Neuronal stem cell (in vitro differentiated cells): ENCODE measurements at places on chromosomes 1 and 21.

GRCh38 chr21:40531431-40532110 is 315.4 kb downstream of the DSCAM start:
- no peak for DNase-seq

DNA sequence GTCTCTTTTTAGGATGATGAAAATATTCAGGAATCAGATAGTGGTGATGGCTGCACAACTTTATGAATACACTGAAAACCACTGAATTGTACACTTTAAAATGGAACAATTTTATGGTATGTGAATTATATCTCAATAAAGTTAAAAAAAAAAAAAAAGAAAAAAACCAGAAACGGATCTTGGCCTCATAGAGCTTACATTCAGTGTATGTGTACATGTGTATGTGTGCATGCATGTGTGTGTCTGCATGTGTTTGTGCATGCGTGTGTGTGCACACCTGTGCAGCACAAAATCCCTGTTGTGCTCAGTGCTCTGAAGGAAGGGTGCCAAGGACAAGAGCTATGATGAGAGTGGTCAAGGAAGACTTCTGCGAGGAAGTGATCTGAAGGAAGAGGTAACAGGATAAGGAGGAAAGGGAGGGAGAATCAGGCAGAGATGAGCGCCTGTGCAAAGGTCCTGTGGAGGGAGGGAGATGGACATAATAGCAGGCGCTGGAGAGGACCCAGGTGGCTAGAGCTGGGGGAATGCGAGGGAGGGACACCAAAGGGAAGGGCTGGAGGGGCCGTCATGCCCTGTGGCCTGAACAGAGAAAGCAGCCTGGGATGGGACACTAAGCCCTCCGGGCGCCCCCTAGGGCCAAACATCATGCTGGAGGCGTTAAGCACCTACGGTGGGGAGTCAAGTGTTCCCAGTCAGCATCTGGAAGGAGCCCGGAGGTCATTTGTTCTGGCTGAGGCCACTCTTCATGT is 25.2 kb downstream of the NKAIN1 start:
- DNase-seq, result no peak

- DNase-seq, result no peak
Observed at GRCh38 chr1:85417017-85417416, 47.9 kb downstream of the DDAH1 start.

DNA sequence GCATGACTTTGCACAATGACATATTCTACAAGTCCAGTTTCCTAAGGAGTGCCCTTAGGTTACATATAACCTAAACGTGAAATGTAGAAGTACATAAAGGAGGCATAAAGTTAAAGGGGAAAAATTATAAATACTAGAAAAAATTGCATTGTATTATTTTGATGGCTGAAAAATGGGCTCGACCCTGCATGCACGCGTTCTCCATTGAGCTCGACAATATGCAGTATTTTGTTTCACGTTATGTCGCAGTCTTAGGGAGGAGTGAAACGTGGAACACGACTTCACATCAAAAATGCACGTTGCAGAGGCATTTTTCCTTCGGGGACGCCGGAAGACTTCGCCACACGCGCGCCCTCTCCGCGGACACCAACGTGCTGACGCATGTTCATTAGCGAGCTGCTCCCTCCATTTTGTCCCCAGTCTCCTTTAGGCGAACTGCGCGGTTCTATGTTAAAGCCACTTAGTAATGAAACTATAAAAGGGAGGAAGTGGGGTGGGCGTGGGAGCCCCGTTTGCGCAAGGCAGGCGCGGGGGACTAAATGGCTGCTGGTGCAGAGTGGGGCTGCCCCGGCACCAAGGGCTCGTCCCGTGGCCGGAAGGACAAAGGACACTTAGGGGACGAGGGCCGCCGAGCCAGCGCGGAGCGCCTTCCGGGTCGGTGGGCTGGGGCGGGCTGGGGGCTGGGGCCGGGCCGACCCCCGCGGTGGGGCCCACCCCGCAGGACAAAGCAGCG is 749 bp upstream of the COX20 start:
- no peak for DNase-seq

DNA sequence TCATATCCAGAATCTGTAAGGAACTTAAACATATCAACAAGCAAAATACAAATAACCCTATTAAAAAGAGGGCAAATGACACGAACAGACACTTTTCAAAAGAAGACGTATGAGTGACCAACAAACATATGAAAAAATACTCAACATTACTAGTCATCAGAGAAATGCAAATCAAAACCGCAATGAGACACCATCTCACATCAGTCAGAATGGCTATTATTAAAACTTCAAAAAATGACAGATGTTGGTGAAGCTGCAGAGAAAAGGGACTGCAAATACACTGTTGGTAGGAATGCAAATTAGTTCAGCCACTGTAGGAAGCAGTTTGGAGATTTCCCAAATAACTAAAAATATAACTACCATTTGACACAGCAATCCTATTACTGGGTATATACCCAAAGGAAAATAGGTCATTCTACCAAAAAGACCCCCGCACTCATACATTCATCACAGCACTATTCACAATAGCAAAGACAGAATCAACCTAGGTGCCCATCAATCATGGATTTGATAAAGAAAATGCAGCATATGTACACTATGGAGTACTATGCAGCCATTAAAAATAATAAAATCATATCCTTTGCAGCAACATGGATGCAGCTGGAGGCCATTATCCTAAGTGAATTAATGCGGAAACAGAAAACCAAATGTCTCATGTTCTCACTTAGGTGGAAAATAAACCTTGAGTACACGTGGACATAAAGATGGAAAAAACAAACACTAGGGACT is 230.1 kb upstream of the RAB4A start:
- DNase-seq, result no peak
